Pulmonary artery endothelial cell (primary cell): ENCODE measurements at places on chromosomes 16 and 17. TPM values are rescaled to one million over a fixed set of nuclear protein-coding genes. Genes with fewer than 3 reads are reported as not detected.

The C17orf78 gene
- total RNA-seq, result not detected in 2 replicates

The MT1E gene
- 132 and 284 TPM in 2 replicates for total RNA-seq

The SLC4A1 gene
- not detected in 2 replicates for total RNA-seq

The ZNF629 gene
- total RNA-seq, result 6.1 and 7.8 TPM in 2 replicates

The SCIMP gene
- total RNA-seq, result not detected in 2 replicates

The RPRML gene
- 0.07 and 0.21 TPM in 2 replicates for total RNA-seq

GRCh38 chr17:45119964-45120363, 12.4 kb downstream of the PLCD3 start:
- no peak for DNase-seq

- DNase-seq, result no peak
These were observed 26.7 kb upstream of the JPT2 start for GRCh38 chr16:1651094-1651973.

- no peak for DNase-seq
These were observed 415.1 kb downstream of the NPIPA8 start for GRCh38 chr16:17921357-17921978.

DNA sequence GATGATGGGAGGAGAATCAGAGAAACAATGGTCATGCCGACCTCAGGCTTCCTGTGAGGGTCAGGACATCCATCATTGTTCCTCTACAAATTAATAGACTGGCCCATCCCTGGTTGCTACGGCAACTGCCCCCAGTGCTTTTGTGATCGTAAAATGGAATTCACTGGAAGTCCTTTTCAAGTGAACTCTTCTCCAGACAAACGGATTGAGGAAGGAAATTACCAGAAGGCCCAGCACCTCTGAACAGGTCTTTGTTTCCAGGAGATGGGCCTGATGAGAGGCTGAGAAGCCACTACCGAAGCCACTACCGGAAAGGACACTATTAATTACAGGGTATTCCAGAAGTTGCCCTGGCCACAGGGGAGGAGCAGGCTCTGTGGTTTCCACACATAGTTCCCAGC, 126.0 kb downstream of the MGAT5B start:
- no peak for DNase-seq

DNA sequence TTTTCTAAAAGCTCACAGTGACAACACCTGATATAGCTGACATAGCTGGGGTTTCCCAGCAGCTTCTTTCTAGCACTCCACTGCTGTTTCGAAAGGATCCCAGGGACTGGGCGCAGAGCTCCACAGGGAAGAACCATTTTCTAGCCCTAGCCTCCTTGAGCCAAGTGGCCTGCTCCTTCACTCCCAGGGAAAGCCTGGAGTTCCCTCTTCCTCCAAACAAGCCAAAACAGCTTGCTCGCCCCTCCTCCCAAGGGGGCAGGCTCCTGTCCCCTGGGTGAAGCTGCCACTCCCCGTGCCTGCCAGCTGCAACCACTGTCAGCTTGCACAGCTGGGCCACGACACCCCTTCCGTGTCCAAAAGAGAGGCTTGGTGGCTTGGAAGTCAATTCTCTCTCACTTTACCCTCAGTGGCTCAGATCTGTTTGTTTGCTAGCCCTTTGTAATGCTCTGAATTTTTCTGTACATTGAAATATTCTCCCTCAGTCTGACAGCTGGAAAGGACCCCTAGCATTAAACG, 59.8 kb downstream of the CYTH1 start:
- no peak for DNase-seq

DNA sequence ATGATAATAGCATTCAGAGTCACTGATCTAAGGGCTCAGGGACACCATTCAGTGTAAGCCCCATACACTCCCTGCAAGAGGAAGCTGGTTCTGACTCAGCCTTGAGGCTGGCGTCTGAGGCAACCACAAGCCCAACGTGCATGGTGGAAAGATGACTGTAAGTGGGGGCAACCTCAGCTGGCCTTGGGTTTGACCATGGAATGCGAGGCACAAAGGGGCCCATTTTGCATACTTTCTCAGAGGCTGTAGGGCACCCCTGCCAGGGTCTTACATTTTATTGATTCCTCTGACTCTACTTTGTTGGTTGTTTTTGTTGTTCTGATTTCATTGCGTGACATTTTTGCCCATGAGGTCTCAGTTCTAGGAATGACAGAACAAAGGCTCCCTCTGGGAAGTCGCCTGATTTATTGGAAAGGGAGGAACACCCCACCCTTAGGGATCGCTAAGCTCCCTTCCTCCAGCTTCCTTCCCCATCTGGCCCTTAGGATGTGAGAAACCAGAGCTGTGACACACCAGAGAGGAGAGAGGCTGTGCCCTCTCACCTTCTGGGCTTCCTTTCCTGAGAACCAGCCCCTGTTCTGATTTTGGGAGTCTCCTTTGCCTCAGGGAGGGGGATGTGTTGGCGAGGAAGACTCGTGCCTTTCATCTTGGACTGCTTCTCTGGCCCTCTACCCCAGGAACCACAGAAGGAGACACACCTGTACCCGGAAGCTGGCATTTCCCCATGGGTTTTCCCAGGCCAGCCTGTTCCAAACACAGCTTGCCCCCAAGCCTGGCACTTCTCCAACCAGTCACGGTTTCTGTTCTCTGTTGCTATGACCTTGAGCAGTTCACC, 5.6 kb upstream of the CIITA start:
- DNase-seq, result no peak

- DNase-seq, result peak; percentile 59
These were observed 189.2 kb downstream of the STX8 start for GRCh38 chr17:9386401-9386800.

DNA sequence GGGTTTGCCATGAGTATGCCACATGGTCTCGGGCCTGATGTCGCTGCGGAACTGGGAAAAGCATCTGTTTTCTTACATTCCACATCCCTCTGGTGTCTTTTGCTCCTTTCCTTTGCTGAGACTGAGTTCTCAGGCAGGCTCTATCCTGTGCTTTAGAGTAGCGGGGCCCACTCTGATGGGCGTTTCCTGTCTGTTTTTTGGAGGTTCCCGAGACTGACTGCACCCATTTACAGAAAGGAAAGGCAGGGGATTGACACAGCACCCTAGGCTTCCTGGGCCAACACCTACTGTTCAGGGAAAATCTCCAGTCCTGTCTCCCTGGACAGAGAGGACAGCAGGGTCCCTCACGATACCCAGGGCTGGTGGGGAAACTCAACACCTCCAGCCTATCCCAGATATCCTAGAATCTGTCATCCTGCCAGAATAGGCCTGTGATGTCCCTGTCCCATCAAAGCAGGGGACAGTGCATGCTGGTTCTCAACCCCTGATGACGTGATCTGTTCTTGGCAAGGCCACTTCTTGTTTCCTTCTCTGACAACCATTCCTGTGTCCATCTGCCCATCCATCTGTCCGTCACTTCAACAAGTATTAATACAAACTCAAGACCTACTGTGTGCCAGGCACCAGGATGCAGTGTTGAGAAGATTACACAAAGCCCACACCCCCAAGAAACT, 42.2 kb downstream of the ACTG1 start:
- DNase-seq, result no peak

DNA sequence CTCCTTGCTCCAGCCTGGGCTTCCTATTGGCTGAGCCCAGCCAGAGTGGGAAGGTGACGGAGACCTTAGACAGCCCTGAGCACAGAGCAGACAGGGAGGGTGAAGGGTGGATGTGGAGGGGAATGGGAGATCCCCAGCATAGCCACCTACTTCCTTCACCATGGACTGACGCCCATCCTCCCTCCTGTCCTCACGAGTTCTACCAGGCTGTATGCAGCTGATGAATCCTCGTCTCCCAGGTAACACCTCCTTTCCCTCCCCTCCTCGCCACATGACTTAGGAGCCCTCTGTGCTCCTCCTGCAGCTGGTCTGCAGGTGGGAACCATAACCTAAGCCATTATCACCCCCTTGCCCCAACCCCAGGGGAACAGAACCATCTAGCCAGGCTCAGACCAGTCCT, 9.0 kb upstream of the CRHR1 start:
- DNase-seq, result no peak

- no peak for DNase-seq
These were observed 19.6 kb upstream of the PMFBP1 start for GRCh38 chr16:72191551-72191950.

- no peak for DNase-seq
These were observed 22.0 kb downstream of the PRCD start for GRCh38 chr17:76561799-76562268.

- no peak for DNase-seq
These were observed 25.6 kb downstream of the IGSF6 start for GRCh38 chr16:21626659-21627277.

- DNase-seq, result no peak
These were observed 1.1 kb downstream of the DNASE1 start for GRCh38 chr16:3655396-3656159.

GRCh38 chr17:78360371-78361224, 721 bp upstream of the SOCS3 start:
- no peak for DNase-seq

- DNase-seq, result peak; percentile 63
These were observed 21.0 kb downstream of the SLC7A6OS start for GRCh38 chr16:68289621-68290329.

GRCh38 chr16:85206472-85207356, 94.4 kb upstream of the CIBAR2 start:
- no peak for DNase-seq

GRCh38 chr17:1989135-1989534, 36.0 kb downstream of the RTN4RL1 start:
- no peak for DNase-seq

DNA sequence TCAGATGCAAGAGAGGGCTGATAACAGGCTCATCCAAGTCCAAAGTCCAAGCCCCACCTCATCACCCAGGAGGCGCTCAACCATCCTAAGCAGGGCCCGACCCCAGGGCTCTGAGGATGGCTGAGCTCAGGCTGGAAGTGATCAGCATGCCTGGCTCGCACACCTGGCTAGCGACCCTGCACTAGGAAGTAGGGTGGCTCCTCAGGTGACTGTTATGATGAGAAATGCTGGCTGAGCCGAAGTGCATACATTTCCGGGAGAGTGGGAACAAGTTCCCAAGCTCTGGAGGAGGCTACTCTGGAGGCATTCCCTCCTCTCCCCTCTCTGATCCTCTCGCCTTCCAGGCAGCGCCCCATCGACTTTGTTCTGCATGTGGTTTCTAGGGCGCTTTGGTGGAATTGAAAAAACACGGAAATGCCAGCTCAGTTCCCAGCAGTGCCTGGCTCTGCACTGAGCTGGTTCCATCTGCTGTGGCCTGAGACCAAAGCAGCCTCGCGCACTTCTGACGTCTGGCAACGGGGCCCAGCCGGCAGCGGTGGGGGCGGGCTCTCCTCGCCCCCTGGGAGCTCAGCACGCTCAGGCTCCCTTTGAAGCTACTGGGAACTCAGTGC, 130.3 kb downstream of the IRF8 start:
- DNase-seq, result no peak

DNA sequence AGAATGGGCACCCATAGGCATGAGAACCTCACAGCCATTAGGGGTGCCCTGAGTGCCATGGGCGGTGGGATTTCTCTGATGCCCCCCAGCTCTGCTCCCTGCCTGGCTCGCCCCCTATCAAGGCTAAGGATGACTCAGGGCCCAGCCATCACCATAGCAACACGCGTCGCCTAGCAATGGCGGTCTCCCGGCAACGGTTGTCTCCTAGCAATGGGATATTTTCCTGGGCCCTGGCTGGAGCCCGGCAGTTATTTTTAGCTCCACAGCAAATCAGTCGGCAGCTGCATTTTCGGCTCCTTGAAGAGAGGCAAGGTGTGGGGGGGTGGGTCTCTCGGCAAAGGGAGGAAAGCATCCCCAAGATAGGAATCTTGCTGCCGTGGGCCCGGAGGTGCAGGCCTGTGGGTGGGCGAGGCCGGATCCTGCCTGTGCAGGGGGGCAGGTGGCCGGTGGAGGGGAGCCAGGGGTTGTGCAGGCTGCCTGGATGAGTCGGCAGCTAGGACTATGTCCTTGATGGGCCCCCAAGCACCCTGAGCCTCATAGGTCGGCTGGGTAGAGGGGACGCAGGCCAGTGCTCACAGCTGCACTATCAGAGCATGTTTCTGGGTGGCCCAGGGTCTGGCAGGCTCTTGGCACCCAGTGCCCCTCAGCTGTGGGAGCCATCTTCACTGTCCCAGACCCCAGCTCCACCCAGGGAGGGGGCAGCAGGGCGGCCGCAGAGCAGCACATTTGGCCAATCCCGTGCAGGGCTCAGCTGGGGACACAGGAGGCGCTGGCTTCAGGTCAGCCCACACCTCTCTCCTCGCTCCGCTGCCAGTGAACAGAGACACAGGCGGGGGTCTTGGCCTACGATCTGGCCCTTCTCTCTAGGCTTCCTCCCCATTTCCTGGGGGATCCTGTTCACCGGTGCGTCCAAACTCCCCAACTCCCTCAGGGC, 4.2 kb upstream of the FBXL16 start:
- DNase-seq, result no peak

DNA sequence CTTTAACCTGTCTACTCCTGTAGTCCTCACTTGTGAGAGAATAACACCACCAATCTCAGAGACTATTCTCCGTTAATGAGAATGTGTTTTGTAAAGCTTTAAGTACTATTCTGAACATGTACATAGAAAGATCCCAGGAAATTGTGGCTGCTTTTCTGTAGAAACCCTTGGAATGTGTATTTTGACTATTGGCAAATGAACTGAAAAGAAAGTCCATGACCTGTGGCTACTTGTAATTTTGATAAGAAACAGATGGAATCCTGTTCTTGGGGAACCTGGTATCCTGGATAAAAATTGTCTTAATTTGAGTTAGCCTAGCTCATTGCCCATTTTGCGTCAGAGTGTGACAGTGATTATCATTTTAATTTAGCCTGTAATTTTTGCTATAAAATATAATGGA, 9.1 kb downstream of the CTCF start:
- no peak for DNase-seq

DNA sequence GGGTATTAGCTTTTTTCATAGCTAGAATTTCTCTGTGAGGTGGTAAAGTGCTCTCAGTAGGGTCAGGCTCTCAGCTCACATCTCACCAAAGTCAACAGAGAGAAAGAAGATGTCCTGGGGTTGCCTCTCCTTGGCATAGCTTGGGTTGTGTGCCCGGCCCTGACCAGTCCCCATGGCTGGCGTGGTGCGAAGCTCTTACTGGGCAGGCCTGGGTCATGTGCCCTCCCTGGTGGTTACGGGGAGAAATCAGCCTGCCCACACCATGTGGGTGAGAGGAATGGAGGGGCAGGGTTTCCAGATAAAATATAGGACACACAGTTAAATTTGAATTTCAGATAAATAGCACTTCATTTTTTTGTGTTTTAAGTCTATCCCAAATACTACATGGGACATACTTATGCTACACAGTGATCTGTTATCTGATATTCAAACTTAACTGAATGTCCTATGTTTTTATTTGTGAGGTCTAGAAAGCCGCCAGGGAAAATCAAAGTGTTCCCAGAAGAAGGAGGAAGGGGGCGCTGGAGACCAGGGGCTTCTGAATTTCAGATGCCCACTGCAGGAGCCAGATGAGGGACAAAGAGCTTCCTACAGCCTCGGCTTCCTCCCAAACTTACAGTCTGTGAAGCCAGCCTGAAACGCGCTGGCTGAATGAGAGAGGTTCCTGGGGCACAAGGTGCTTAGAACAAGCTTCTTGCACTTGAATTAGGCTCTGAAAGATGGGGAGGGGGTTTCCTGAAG, 45.4 kb downstream of the NKD1 start:
- no peak for DNase-seq

- DNase-seq, result peak; percentile 10
These were observed 8.5 kb downstream of the CCL18 start for GRCh38 chr17:36072431-36073121.

- no peak for DNase-seq
These were observed 291.7 kb upstream of the FOXF1 start for GRCh38 chr16:86218479-86219170.

GRCh38 chr17:37605813-37606505, 3.3 kb downstream of the SYNRG start:
- DNase-seq, result no peak
